NCI-H1930 (cell line): ENCODE measurements at places on chromosomes 5 and 9.

DNA sequence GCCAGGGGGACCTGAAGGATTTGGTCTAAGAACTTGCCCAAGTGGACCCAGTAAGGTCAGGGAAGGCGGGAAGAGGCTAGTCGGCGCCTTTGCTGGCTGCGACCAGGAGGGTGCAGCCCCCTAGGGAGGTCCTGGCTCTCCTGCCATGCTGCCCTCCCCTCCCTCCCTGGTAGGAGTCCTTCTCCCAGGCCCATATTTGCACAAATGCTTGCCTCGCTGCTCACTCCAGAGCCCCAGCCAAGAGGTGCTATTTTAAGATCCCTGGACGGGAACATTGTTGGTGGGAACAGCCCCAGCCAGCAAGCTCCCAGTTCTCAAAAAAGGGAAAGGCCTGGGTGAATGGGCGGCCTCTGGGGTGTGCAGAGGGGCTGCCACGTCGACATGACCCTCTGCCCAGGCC, 4.3 kb upstream of the IL17B start:
- DNase-seq, result no peak

DNA sequence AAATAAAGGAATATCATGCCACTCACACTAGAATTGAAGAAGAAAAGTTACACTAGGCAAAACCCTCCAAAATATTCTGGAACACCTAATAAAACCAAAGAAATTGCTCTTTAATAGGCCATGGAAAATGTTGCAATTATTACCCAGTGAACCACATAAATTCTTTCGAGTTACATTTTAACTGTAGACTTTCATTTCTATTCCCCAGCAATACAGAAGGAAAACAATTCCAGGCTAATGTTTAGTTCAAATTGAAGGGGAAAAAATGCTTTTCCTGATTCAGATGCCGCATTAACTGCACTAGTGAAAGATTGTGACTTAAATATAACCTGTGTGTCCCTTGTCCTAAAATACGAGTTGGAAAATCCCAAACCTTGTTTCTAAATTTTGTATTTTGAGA, 439.3 kb upstream of the ADAMTS16 start:
- no peak for DNase-seq

DNA sequence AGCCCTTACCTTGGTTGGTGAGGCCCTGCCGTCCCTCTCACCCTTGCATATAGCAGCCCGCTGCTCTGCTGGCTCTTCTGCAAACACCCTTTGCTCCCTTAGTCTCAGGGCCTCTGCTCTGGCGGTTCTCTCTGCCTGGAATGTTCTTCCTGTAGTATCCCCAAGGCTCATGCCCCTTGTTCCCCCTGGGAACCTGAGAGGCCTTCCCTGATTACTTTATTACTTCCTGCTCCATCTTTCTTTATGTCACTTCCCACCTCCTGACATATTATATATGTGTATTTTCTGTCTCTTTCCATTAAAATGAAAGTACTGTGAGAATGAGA, 73.9 kb upstream of the SPRY4 start:
- no peak for DNase-seq

DNA sequence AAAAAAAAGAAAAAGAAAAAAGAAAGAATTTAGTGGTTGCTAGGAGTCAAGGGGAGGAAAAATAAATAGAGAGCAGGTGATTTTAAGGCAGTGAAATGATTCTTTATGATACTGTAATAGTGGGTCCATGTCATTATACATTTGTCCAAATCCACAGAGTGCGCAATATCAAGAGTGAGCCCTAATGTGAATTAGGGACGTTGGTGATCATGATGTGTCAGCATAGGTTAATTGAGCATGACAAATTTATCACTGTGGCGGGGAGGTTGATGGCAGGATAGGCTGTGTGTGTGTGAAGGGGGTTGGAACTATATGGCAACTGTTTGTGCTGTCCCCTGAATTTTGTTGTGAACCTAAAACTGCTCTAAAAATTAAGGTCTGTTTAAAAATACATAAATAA, 357.8 kb downstream of the ICE1 start:
- no peak for DNase-seq

DNA sequence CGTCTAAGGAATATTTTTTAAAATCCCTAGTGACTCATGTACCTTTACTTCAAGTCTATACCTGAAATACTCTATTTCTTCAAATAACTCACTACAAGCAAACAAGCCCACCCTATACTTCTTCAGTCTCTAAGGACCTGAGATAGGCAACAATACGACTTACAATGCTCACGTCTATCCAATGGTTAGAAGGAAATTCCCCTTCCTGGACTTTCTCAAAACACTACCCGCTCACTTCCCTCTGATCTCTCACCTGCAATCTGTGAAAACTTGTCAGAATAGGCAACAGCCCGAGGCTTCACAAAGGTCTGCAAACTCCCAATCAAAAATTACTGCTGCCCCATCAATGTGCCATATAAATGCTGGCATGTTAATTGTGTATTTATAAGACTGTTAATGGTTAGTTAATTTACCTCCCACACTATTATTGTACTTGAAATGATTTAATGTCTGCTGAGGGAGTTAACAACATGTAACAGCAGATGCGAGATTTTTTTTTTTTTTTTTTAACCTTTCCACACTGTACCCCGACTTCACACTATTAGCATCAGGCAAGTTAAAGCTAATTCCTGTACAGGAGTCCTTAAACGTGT, 27.3 kb downstream of the MAPKAP1 start:
- no peak for DNase-seq

GRCh38 chr5:154274828-154275185, 84.3 kb downstream of the GALNT10 start:
- no peak for DNase-seq

DNA sequence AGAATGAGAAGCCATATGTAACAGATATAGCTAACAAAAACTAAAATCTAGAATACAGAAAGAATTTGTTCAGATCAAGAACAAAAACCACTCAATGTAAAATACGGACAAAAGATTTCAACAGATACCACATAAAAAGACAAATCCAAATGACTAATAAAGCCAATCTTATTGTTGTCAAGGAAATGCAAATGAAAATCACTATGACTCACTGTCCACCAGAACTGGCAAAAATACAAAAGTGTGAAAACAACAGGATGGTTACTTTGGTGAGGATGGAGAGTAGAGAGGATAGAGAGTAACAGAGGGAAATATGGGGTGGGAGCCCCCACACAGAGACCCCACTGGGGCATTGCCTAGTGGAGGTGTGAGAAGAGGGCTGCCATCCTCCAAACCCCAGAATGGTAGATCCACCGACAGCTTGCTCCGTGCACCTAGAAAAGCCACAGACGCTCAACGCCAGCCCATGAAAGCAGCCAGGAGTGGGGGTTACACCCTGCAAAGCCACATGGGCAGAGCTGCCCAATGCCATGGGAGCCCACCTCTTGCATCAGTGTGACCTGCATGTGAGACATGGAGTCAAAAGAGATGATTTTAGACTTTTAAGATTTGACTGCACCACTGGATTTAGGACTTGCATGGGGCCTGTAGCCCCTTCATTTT, 15.2 kb upstream of the RHOBTB3 start:
- DNase-seq, result no peak

DNA sequence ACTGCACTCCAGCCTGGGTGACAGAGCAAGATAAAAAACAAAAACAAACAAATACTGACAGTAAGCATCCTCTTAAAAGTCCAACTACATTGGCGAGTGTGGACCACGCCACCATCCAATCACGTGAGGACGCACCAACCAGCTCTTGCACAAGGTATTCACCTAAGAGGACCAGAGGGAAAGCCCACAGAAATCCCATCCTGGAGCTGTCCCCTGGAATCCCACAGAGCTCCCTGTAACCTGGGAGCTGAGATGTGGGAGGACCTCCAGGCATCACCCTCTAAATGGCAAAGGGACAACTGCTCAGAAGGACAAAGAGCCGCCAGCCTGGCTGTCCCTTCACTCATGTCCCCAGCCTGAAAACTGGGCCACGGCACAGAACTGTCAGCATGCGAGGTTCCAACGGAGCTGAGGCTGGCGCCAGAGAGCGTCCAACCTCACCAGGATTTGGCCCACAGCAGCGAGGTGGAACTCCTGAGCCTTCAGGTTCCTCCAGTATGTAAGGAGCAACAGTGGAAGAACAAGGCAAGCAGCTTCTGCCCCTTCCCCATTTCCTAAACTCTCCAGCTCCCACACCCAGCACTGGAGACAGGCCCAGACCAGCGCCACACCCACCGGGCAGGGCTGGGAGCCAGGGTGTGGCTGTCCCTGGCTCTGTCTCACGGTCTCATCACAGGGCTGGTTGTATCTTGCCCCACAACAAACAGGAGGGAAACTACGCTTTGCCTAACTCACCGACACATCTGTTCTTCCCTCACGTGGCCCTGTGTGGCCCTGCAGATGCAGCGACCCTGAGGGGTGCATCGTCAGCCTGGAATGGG, 15.2 kb downstream of the IPPK start:
- DNase-seq, result no peak

DNA sequence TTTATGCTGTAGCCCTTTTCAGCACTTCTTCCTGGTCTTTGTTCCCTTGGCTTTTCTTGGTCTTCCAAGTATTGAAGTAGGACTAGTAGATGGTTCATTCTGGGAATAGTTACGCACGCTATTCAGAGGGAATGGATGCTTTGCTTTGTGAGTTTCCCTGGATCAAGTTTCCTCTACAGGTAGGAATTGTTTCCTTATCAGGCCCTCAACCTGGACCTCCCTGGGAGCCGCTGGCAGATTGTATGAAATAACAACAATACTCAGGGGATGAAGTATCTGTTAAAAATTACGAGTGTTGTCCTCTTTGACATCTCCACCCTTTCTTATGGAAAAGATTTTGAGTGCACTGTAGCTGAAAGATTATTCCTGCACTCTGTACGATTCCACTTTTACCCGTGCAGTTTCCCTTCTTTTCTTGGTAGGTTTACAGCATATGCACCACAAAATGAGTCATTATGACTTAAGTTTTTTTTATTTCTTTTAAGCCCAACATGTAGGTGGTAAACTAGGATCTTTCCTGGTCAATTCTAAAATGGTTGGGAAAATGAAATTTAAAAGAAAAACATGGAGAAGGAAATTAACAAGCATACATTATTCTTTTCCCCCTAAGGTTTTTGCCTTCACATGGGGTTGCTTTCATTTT, 57.9 kb downstream of the ARHGAP26 start:
- no peak for DNase-seq

DNA sequence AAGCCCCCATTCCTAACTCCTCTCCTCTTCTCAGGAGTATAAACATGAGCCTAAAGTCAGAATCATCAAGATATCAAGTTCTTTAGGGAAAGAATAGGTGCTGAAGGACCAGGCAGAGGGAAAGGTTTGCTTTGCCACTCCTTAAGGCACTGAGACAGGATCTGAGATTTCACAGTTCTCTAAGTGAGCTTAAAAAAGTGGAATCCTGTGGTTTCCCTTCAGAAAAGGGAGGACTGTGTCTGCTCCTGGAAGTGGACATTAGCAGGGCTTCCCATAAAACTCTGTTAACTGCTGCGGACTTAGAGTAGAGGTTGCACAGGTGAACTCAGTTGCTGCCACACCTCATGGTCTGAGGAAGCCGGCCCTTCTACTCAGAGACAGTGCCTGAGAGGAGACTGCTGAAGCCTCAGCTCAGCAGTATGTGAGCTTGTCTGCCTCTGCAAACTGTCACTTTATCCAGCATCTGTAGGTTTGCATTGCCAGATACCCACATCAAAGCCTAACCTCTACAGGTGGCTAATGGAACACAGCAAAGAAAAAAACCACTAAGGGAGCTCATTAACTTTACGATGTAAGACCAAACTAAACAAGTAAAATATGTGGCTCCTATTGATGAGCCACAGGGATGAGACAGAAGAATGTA, 42.9 kb downstream of the RIC1 start:
- no peak for DNase-seq

DNA sequence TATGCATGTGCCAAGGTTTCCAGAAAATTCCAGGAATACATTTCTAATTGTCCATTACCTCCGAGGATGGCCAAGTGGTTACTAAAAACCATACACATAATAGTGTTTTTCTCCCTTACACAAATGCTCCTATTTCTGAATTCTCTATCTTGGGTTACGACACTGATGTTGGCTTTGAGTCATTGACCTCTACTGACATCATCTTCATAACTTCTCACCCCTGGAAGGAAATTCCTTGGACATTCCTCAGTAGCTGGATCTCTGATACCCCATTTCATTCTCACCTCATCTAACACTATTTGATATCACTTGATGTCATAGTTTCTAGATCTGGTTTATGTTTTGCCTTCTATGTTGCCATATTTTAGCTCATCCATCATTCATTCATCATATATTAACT, 287.2 kb downstream of the CTNND2 start:
- DNase-seq, result no peak

GRCh38 chr5:150410524-150411244, 2.0 kb downstream of the CD74 start:
- no peak for DNase-seq

- DNase-seq, result no peak
Observed at GRCh38 chr5:396531-396961, 46.4 kb upstream of the EXOC3 start.

DNA sequence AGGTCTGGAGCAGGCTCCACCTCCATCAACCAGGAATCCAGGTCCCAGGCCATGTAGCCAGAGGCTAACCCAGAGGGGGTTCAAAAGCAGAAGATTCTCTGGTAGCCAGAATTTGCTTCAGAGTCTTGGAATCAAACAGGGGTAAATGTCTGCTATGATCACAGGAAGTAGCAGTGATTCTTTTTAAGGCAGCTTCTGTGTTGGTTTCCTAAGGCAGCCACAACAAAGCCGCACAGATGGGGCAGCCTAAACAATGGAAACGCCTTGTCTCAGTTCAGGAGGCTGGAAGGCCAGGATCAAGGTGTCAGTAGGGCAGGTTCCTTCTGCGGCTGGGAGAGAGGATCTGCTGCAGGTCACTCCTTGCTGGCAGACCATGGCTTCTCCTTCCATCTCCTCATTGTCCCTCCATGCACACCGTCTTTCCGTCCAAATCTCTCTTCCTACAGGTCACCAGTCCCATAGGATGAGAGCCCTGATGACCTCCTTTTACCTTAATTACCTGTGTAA, 167.3 kb downstream of the ROR2 start:
- DNase-seq, result no peak

- DNase-seq, result no peak
Observed at GRCh38 chr9:88418715-88419540, 30.7 kb downstream of the SPIN1 start.

DNA sequence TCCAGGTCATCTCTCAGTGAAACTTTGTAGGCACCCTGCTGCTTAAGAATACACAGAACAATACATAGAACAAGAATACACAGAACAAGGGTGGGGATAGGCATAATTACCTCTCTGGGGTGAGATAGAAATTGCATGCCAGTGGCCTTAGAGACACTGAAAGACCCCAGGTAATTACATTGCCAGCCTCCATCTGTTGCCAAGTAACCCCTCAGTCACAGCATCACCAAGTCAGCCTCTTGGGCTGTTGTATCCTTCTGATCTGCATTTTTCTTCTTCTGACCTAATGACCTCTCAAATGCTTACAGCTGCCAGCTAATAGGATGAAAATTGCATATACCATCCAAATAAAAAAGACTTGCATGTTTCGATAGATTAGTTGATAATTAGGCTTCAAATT, 167.7 kb downstream of the GRIA1 start:
- DNase-seq, result no peak
